Stimulated activated naive CD8-positive, alpha-beta T cell treated with anti-CD3 and anti-CD28 coated beads, Interleukin-15, Interleukin-2, amounts not matched to agents 100 U/mL and 50 U/mL, for 24 hours (primary cell): ENCODE measurements at places on chromosomes 1 and 21.

DNA sequence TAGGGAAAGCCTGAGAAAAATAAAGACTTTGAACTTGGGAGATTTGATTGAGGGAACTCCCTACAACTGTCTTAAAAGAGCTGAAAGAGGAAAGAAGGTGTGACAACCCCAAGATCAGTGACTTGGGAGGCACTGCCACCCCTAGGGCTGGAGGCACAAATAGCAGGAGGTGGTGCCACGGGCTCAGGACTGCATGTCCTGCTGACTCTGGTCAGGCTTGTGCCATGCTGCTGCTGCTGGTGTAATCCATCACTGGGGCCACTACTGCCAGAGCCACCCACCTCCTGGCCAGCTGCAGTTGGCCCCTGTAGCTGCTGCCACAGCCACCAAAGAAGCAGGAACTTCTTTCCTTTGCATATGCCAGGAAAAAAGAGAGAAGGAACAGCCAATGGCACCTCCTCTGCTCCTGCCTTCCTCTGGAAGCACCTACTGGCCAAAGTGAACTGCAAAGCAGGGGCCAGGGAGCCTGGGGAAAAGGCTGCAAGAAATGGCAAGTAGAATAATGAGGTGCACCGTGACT is 730.3 kb downstream of the PTPRU start:
- no peak for DNase-seq

DNA sequence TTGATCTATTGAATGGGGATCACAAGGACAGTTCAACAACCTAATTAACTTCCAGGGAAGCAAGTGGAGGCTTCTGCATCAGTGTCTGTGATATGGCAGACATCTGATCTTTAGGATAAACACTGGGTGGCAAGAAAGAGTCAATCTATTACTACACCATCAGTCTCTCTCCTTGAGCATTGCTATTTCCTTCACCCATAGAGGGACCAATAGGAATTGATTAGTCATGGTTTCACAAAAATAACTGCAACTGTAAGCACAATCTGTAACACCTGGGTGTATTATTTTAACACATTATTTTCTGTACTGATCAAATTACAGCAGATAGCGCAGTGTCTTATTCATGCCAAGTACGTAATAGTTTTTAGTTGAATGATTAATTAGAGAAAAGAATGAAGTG is 50.3 kb downstream of the USP24 start:
- DNase-seq: no peak

DNA sequence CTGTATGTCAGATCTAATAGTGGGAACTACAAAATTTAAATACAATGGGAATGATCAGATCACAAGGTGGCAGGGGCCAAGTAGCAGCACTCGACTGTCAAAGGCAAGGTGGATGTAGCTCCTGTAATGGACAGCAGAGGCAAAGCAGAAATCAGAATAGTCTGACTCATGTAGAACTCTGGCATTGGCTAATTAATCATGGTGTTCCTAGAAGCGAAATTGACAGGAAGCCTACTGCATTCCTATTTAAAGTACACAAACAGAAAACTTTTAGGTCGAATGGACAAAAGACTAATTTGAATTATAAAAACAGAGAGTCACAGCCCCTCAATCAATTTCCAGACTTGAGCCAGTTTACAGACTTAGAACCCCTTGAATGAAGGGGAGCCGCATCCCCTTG is 17.4 kb upstream of the IL12RB2 start:
- no peak for DNase-seq

GRCh38 chr1:35809114-35810095 is 1.6 kb downstream of the AGO4 start:
- DNase-seq: no peak

GRCh38 chr1:181909010-181909409 is 152.5 kb downstream of the ZNF648 start:
- DNase-seq: no peak

GRCh38 chr21:16243396-16243795 is 513.6 kb downstream of the USP25 start:
- DNase-seq: no peak

GRCh38 chr1:11337580-11338073 is 64.6 kb downstream of the UBIAD1 start:
- peak; percentile 83 for DNase-seq

GRCh38 chr1:155860970-155861510 is 1.7 kb downstream of the SYT11 start:
- no peak for DNase-seq

DNA sequence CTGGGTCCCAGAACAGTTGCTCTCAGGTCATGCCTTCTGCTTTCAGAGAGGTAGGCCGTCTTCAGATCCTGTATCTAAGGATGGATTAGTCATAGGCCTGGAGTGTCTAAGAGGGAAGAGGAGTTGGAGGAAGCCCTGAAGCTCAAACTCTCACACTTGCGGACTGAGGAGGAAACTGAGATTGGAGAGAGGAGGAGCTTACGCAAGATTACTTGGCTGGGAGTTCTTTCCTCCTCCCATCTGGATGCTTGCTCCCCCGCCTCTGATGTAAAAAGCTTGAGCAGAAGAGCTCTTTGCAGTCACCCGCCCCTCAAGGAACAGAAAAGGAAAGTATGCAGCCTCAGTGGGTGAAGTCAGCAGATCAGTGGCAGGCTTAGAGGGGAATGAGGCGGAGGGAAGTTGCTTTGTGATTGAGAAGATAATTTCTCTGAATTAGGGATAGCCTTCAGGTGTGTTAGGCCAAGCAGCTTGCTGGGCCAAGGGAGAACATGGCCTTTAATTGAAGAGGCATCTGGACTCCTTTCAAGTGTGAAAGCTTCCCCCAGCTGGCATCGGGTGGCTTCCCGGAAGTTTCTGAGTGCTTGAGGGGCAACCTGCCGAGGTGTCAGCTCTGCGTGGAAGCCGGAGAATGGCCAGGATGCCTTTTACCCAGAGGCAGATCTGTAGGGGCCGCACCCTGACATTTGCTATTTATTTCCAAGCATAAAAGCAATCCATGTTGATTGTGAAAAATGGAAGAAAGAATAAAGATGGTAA is 6.6 kb downstream of the ADORA1 start:
- no peak for DNase-seq

- DNase-seq: no peak
These were observed 48.5 kb upstream of the CHRM3 start for GRCh38 chr1:239337799-239338430.
